Cerebellar cortex (tissue), 1 donor: ENCODE measurements at places on chromosomes 2 and 18.

DNA sequence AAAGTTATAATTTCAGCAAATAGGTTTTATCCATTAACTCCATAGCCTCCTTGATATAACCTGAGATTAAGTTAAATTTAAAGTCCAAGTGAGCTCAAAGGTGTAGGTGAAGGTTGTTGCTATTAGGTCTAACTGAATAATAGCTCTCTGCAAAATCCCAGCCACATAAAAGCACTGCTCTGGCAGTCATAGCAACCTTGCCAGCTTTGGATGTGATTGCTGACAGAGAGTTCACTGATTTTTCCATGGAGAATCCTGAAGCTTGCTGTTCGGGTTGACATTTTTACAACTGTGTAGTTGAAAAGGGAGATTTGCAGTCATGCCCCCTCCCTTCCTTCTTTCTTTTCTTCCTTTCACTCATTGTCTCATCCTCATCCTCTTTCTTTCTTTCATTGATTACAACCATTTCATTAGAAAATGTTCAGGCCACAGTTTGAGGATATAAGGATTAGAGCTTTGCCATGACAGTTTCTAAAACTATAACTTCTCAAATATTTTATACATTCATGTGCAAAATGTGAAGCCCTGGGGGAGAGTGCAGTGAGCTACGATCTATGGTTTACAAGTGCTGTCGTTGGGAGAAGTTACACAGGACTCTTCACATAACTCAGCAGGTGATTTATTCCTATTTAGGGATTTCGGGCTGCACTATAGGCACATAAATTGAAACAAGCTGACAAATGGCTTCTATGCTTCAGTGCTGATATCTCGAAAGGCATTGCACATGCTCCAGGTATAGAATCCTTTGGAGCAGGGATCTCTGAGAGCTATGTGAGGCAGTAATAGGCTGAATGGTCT, 193.8 kb downstream of the LRRTM4 start:
- no peak for DNase-seq

DNA sequence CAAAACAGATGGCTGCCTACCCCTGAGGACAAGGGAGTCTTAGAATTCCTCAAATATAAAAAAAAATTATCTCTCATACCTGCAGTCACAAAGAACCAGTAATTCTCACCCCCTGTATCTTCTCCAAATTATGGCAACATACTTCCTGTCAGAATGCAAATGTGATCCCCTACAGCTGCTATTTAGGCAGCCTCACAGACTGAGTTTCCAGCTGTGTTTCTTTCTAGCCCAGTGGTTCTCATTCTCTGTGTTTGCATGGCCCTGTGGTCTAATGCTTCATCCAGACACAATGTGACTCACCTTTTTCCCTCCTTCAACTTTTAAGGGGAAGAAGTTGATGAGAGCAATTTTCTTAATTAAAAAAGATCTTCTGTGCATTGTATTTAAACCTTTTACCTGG, 726.3 kb downstream of the TSN start:
- no peak for DNase-seq

DNA sequence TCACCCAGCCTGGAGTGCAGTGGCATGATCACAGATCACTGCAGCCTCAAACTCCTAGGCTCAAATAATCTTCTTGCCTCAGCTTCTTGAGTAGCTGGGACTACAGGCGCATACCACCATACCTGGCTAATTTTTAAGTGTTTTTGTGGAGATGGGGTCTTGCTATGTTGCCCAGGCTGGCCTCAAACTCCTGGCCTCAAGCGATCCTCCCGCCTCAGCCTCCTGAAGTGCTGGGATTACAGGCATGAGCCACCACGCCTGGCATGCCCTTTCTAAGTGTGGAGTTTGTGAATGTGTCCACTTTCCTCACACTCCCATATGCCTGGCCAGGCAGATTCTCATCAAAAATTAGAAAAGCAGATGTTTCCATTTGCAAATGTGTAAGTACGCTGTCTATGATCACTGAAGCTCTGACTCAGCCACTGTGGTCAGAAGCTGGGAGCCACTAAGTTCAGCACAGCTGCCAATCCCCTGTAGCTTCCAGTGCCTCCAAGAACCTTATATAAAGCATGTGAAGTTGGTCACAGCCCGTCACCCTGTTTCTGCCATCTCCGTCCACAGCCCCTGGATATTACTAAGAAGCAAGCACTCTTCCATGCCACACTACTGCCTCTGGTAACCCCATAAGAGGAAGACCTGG, 155.4 kb downstream of the FAM210A start:
- no peak for DNase-seq

- DNase-seq: no peak
Observed at GRCh38 chr2:128024816-128025215, 3.0 kb downstream of the SAP130 start.

DNA sequence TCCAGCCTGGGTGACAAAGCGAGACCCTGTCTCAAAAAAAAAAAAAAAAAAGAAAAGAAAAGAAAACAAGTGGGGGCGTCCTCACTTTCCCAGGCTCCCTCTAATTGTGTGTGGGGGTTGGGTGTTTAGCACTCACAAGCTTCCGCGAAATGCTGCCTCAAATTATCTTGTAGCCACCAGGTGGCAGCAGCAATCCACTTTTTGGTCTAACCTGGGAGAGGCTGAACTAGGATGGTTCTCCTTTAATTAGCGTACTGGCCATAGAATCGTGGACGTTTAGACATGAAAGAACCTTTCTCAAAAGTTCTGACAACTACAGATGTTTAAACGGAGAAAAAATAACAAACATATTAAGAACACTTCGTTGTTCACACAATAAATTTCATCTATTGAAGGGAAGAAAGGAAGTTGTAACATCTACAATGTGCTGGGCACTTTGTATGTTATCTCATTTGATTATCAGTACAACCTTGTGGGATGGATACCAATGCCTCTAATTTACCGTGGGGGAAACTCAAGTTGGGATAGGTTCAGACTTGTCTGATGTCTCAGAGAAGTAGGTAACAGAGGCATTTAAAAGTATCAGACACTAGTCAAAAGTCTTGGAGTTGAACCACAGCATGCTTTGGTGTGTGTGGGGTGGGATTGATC, 122.7 kb upstream of the NABP1 start:
- DNase-seq: peak; percentile 80

GRCh38 chr18:48950536-48951447, at the start of gene SMAD7:
Gene SMAD7 (minus strand): TSS chr18:48950965. CDS start chr18:48950424, 541 bp downstream.
- peak; percentile 25 for DNase-seq

DNA sequence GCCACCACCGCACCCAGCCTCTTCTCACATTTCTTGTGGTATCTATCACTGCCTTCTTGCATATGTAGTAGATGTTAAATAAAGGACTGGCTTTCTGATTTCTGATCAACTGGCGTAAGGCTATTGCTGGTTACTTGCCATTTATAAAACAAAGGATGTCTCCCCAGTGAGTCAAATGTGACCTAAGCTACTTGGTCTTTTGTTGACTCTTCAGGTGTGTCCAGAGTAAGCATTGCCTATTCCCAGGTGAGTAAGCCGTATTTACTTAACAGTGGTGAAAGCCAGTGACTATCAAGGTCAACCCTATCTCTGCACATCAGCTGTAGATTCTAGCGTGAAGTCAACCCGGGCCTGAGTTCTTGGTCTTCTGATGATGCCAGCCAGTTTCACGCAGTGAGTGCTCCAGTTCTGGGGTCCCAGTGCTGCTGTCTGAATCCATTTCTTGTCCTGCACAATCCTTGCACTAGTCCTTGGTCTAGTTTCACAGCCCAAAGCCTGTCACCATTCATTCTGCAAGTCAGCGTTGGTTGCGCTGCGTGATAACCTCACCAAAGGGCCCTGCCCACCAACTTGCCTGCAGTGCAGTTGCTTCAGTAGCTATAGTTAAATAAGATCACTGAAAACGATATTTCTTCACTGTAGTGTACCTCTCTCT, 120.2 kb downstream of the GBX2 start:
- no peak for DNase-seq

- no peak for DNase-seq
Observed at GRCh38 chr2:96773922-96774321, 13.2 kb downstream of the CNNM4 start.

GRCh38 chr2:144798989-144799388, 279.1 kb upstream of the ZEB2 start:
- DNase-seq: no peak

DNA sequence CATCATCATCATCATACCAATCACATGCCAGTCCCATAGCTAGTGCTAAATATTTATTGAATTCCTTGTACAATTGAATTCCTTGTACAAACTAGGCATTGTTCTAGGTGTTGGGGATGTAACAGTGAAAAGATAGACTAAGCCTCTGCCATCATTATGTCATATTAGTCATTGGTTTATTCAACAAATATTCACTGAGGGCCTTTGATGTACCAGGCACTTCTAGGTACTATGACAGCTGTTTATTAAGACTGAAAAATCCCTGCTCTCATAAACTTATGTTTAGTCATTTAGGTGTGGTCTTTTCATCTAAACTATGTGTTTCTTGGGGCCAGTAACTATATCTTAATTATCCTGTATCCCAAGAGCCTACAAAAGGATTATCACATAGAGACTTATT, 412.3 kb upstream of the ETAA1 start:
- DNase-seq: no peak

- DNase-seq: no peak
Observed at GRCh38 chr18:48621815-48622555, 83.2 kb downstream of the CTIF start.

- DNase-seq: no peak
Observed at GRCh38 chr2:190213441-190214335, 105.9 kb downstream of the HIBCH start.

DNA sequence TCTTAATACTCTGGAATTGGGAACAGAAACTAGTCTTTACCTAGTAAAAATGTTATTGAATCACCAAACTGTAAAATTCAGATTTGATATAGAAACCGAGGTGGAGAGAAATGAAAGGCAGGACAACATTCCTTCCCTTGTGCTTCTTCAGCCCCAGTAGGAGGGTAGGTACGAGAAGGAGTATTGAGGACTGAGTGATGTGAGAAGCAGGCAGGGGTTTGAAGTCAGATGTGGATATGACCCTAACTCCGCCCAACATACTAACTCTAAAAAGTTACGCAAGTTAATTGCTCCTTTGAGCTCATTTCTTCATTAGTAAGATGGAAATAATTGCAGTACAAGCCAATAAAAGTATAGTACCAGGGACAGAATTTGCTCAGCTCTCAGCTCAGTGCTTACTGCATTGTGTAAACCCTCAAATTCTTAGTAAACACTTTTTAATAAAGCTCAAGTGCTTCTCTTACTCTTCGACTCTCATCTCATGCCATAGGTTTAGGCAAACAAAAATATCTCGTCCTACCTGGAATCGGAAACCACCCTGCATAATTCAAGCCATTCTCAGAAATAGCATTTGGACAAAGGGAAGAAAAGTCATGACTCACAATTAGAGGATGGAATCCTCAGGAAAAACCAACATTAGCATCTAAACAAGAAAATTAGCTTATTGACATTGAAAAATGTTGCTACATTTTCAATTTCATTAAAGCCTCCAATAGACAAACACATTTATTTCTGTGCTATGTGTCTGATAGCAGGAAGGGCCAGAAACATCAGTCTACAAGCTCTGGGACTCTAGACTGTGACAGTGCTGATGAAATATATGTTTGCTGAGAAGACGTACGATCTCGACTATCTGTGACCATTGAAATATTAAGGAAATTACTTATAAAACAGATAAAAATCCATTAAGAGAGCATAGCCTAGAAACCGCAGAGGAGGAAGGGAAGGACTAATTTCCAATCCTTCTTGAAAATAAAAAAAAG, 161.3 kb downstream of the HNMT start:
- no peak for DNase-seq

- DNase-seq: peak; percentile 58
Observed at GRCh38 chr2:201108341-201108740, 7.6 kb upstream of the CFLAR start.

DNA sequence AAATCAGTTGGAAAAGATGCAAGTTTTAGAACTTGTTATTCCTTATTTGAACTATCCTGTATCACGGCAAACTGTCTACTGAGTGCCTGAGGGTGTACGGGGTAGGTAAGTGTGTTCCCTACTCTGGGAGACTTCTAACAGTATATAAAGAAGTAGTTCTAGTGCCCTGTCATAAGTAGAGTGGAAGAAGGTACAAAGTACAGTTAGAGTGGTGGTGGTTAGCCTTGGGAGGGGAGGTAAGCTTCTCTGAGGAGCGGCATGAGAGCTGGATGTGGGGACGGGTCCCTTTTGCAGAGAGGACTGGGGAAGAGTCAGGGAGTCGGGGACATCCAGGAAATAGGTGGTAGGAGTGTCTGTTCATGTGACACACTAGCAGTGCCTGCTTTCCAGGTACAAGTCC, 48.5 kb downstream of the DGKD start:
- DNase-seq: no peak

- DNase-seq: no peak
Observed at GRCh38 chr2:207513551-207514257, 16.1 kb upstream of the CREB1 start.

DNA sequence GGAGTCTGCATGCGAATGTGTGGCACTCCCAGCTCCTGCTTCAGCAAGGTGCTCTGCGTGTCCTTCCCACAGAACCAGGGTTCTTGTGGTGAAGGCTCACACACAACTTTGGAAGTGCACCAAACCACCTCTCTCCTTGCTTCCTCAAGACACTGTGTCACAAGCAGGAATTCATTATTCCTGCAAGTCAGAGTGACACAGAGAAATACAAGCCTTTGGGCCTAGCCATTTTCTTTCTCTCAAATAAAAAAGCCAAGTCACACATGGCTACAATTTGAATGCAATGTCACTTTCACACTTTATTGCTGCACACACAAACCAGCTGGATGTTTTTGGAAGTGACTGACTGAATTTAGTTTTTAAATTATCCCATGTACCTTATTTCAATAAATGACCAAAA, 30.1 kb upstream of the THOC1 start:
- DNase-seq: no peak
